Activated CD8-positive, alpha-beta memory T cell treated with anti-CD3 and anti-CD28 coated beads, Interleukin-2, amount 10 ng/mL, durations not matched to agents 7 days and 5 days (primary cell): ENCODE measurements at places on chromosomes 3 and 15.

DNA sequence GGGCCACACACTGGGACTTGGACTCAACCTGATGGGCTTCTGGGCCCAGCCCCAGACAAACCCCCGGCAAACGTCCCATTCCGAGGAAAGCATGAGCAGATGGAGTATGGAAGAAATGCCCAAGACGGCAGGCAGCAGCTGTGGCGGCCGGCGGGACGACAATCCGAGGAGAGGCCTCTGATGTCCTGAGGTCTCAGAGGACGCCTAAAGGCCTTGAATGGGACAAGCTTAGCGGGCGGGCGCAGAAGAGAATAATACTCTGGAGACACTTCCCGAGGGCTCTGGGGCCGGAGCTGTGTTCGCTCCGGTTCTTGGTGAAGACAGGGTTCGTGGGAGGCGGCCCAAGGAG, 482 bp upstream of the OGG1 start:
- DNase-seq: no peak

- DNase-seq: no peak
These were observed 36.9 kb downstream of the RBPMS2 start for GRCh38 chr15:64738226-64739095.

DNA sequence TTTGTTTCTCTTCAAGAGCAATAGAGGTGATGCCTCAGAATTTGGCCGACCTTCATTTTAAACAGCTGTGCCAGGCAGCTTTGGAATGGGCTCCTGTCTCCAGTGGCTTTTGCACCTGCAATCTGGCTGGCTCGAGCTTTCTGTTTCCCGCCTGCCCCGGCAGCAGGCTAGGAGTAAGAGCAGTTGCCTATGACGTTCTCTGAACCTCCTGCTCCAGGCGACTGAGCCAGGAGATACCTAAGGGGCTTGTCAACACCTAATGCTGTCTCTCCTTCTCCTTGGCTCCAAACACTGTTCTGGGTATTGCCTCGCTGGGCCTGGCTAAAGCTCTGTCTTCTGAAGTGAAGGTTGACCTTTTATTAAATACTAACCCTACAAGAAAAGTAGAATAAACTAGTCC, 229.9 kb downstream of the LRRN1 start:
- DNase-seq: no peak

GRCh38 chr15:60384053-60384452, 13.7 kb downstream of the ANXA2 start:
- no peak for DNase-seq

DNA sequence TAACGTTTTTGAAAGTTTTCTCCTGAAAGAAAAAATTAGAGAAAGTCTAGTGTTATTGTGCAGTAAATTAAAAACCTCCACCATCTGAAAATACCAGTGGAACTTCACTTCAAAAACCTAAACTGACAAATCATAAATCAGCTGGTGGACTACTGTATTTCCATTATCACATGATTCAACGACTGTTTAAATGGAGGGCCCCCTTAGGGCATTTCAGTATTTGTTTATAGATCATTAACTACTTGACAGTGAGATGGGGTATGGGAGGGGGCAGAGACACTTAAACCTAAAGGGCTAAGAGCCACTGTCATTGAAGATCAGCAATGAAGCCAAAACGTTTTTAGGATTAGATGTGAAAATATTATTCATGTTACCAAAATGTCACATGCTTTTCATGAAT, 8.8 kb upstream of the C15orf61 start:
- DNase-seq: no peak

- DNase-seq: no peak
These were observed 42.4 kb upstream of the CMTM8 start for GRCh38 chr3:32195995-32196540.

DNA sequence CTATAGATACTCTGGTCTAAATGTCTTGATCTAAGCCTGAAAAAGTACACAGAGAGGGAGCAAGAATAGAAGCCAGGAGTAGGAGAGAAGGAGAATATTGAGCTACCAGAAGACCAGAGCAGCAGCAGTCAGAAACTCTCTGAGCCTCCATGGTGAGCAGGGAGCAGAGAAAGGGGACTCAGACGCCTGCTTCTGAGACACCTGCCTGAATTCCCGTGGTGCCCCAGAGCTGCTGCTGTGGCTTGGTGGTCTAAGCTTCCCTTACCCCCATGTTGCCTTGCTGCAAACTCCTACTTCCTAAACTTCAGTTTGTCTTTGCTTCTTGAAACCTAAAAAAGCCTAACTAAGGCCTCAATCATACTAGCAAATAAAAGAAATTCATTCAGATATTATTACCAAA, 94.9 kb upstream of the STRIT1 start:
- no peak for DNase-seq

- no peak for DNase-seq
These were observed 24.6 kb downstream of the CA12 start for GRCh38 chr15:63357061-63357460.

DNA sequence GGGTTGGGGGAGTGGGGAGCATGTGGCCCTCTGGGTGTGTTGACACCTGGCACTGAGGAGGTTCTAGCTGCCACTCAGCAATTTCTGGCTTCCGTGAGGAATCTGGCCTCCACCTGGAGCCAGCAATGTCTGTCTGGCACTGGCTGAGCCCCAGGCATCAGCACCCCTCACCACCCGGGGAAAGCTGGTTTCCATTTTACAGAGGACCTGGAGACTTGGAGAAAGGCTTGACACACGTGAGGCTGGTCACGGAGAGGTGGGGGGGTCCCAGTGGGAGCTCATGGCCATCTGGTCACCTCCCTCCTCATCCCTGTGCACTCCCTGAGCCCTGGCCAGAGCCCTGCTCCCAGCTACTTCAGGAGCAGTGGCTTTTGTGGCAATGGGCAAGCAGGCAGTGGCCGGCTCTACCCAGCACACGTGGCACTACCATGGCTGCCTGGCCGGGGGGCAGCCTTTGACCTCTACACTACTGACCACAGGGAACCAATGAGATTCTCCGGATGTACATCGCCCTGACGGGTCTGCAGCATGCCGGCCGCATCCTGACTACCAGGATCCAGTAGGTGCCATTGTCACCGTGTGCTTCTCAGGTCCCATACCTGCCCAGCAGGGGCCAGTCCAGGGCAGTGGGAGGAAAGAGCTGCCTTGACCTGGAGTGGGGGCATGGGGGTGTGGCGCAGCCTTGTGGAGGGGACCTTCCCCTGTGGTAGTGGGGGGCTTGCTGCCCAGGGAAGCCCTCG, 28.5 kb downstream of the ACAD9 start:
- DNase-seq: no peak

- no peak for DNase-seq
These were observed 304.1 kb downstream of the ZNF621 start for GRCh38 chr3:40828741-40829415.

DNA sequence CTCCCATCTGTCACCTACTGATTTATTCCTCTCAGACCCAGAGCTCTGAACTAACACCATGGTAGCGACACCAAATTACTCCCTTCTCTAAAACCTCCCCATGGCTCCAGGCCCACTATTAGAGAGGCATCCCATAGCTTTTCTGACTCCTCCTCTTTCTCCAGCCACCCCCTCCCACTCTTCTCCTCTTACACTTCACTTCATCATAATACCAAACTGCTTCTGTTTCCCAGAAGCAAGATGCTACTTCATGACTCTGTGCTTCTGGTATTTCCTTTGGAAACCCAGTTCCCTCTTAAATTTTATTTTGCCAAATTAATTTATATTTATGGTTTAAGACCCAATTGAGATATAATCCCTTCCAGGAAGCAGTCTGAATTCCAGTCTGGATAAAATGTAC, 465.1 kb upstream of the PDZRN3 start:
- no peak for DNase-seq

DNA sequence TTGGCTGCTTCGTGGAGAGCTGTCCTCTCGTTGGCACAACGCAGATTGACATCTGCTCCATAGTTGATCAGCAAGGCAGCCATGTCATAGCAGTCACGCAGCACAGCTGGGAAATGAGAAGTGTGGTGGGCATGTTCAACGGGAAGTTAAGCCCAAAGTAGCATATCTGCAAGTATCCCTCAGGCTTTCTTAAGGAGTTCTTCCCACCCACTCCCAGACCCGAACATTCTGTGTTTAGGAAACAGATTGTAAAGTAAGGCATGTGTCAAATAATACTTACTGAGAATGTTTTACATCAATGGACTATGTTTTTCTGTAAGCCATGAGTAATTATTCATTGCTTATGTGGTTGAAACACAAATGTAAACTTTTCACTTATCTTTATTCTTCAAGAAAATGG, 9.2 kb downstream of the ASB14 start:
- DNase-seq: no peak

DNA sequence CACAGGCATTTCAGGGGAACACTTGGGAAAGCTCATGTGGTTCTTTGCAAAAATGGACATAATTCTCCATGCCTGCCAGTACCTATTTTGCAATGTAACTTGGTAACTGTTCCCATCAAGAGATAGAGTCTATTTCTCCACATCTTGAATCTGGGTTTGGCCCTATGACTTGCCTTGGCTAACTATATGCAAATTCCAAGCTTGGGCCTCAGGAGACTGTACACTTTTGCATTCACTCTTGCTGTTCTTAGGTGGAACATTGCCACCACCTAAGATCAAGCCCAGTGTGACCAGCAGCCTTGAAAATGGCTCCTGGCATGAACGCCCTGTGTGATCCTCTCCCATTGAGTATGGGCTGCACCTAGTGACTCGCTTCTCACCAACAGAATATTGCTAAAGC, 19.8 kb upstream of the SMAD6 start:
- DNase-seq: no peak

DNA sequence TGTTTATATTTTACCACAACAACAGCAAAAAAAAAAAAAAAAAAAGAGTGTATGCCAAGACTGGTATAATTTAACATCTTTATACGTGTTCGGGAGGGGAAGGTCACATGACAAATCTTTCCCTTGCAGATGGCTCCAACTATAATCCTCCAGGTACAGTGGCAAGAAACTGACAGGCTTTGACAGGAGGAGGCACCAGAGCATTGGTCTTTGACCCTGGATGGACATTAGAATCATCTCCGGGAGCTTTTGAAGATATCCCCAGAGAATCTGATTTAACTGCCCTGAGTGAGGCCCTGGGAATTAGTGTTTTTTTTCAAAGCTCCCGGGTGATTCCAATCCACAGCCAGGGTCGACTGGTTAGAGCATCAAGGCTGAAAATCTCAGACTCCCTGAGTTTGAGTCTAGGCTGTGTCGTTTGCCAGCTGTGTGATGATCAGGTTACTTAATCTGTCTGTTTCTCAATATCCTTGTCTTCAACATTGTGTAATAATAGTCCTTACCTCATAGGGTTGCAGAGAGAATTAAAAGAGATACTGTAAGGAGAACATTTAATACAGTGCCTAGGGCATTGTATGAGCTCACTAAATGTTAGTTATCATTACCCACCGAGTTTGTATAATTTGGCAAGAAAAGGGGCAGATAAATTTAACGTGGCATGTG, 8.9 kb upstream of the SEMA5B start:
- DNase-seq: no peak

GRCh38 chr3:195591852-195592251, 8.1 kb upstream of the APOD start:
- no peak for DNase-seq

DNA sequence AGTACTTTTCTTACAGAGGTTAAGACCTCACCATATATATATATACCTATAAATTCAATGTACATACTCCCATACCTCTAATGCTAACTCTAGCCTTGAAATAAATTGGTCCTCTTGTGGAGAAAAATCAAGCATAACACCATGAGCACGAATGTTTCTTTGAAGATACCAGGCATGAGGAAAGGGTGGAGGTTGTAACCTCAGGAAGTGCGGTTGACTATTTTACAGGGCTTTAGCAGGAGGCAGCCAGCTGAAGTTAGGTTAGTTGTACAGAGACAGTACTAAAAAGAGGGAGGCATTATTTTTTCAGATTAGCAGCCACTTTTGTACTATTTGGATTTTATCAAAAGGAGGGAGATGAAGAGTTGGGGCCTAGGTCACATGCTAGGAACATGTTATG, 767.0 kb downstream of the OTOL1 start:
- no peak for DNase-seq

GRCh38 chr15:69082021-69082502, 67.6 kb downstream of the NOX5 start:
- no peak for DNase-seq

- DNase-seq: no peak
These were observed 26.5 kb downstream of the KNG1 start for GRCh38 chr3:186743666-186744065.

DNA sequence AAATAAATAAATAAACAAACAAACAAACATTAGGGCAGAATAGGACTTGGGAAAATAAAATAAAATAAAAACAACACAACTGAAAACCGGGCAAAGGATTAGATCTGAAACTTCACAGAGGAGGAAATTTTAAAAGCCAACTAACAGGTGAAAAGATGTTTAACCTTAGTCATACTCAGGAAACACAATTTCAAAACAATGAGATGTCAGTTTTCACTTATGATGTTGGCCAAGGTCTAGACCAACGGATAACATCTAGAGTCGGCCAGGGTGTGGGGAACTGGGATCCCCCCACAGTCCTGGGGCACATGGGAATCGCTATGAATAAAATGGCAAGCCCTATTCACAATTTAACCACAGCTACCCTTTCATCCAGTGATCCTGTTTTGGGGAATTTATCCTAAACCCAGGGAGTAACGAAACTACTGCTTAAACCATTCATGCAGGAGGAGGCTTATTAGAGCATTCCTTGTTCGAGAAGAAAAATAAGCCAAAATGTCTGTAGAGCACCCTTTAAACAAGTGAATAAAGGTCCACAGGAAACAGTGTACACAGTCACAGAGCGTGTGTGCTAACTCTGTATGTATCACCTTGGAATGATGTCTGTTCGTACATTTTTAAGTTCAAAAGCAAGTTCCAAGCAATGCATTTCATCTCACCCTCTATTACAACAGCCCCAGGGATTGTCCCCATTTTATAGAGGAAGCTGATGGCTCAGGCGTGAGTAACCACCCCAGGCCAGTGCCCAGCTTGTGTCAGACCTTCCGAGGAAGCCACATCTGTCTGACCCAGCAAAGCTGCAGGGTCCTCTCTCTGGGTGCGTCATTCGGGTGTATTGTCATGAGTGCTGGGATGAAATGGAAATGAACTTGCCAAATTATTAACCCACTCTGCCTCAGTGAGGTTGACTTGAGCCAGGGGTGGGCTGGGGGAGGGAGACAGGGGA, 6.3 kb upstream of the ANPEP start:
- no peak for DNase-seq

DNA sequence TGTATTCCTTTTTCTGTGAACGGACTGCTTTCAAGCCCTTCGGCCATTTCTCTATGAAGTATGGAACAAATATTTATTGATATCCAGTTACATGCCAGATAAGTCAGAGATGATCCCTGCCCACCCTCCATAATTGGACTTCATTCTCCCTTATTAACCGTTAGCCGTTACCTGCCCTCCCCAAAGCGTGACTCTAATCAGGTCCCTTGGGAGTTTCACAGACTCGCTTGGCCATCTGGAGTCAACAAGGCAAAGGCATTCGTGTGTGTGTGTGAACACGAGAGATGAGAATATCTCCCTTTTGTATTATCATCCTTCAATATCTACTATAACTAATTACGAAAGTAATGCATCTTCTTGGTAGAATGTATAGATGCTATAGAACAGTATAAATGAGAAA, 314.5 kb downstream of the TLE3 start:
- no peak for DNase-seq

DNA sequence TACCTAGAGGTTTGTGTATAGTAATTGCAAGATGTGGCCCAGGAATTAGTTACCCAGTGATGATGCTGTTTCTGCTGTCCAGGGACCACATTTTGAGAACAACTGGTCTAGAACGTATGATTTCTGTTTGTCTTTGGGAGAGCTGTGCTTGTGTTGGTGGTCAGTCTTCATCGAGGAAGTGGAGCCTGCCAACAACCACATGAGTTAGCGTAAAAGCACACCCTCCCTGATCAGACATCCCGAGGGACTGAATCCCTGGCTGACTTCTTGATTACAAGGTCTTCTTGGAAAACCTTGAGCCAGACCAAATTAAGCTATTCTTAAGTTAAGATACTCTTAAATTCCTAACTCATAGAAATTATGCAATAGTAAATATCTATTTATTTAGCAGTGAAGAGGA, 81.7 kb upstream of the ZPLD1 start:
- no peak for DNase-seq
